HCT116 (cell line): ENCODE measurements at places on chromosomes 1 and 21.

- DNase-seq, result no peak
These were observed 26.6 kb downstream of the MSTO1 start for GRCh38 chr1:155636397-155637153.

DNA sequence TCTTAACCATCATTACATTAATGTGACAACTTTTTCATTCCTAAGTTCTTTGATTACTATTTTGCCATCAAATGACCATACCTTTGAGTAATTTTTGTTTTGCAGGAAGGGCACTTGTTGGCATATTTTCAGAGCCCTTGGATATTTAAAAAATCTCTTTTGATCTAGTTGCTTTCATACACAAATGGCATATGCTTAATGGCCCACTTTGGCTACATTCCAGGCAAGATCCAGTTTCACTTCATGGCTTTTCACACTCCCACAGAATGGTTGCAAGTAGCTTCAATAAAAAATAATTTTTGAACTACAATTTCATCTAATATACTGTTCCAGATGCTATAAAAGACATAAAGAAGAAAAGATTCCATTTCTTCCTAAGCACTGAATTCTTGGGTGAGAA is 18.1 kb downstream of the ADAM30 start:
- no peak for DNase-seq

- DNase-seq, result no peak
These were observed 147.0 kb downstream of the POU2F1 start for GRCh38 chr1:167367705-167368104.

DNA sequence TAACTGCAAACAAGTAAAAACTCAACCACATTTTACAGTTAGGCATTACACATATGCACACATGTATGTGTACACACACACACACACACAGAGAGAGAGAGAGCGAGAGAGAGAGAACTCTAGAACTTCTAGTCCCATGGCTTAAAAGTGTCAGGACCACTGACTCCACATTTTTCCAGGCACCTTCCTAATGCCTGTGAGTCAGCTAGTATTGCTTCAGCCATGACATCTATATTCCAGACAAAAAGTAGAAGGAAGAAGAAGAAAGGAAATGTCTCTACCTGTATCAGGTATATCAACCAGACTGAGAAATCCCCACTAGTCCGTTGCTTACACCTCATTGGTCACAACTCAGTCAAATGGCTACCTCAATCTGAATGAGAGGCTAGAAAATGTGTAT is 31.9 kb upstream of the TACSTD2 start:
- no peak for DNase-seq

DNA sequence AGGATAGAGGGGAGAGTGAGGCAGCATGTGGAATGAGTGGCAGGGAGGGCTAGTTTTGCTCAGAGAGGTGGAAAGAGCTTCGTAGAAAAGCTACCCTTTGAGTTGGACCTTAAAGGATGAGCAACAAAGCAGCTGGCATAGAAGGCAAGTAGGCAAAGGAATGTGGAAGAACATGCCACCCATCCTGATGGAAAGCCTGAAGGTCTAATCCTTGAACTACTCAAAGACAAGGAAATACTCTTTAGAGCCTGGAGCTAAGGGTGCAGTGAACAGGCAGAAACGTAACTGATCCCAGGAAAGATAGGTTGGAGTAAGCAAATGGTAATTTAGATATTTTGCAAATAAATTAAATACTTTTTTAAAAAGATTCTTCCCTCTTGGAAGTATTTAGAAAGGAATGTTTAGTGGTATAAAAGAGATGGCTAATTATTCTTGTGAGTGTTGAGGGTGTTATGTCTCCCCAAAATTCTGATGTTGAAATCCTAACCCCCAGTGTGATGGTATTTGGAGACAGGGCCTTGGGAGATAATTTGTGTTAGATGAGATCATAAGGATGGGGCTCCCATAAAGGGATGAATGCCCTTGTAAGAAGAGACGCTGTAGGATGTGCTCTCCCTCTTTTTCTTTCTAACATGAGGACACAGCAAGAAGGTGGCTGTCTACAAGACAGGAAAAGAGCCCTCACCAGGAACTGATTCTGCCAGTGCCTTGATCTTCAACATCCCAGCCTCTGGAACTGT is 308.1 kb upstream of the RUNX1 start:
- DNase-seq, result no peak

DNA sequence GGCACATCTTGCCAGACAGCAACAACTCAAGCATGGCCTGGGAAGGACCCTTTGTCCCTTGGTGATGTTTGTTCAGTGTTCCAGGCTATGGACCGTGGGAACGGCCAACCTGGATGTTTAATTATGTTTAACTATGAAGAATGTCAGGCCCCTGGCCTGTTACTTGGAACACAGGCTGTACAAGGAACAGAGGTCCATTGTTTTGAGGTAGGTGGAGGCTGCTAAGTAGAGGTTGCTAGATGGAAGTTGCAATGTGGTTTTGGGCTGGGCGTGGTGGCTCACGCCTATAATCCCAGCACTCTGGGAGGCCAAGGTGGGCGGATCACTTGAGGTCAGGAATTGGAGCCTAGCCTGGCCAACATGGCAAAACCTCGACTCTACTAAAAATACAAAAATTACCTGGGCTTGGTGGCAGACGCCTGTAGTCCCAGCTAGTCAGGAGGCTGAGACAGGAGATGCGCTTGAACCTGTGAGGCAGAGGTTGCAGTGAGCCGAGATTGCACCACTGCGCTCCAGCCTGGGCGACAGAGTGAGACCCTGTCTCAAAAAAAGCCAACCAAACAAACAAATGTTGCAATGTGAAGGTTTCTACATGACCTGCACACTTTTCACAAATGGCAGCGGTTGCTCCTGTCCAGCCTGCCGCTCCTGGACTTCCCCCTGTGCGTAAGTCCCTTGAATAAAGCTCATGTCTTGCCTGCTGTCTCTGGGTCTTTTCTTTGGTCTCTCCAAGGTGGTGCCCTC is 2.5 kb upstream of the LEFTY1 start:
- no peak for DNase-seq

DNA sequence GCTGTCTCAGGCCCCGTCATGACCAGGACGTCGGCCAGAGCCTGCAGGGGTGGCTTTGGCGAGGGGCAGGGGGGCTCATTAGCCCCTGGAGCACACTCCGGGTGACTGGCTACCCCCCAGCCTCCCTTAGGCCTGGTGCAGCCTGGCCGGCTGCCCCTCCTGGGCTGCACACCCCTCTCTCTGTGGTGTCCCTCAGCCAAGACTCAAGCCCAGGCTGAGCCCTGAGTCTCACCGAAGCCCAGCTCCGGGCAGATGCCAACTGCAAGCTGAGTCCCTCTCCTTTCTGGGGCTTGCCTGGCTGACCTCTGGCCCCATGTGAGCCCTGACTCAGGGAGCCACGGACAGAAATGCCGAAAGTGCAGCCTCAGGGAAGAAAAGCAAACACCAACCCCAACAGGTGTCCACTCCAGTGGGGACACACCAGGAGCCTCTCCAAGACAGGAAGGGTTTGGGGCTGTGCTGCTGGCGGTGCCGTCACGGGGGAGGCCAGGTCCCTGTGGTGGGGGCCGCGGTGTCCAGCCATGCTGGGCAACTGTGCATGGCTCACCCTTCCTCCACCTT is 5.3 kb upstream of the IBA57 start:
- no peak for DNase-seq

- no peak for DNase-seq
These were observed 156.5 kb downstream of the HLX start for GRCh38 chr1:221035662-221036153.

GRCh38 chr1:52691821-52692220 is 6.3 kb downstream of the COA7 start:
- DNase-seq, result no peak

DNA sequence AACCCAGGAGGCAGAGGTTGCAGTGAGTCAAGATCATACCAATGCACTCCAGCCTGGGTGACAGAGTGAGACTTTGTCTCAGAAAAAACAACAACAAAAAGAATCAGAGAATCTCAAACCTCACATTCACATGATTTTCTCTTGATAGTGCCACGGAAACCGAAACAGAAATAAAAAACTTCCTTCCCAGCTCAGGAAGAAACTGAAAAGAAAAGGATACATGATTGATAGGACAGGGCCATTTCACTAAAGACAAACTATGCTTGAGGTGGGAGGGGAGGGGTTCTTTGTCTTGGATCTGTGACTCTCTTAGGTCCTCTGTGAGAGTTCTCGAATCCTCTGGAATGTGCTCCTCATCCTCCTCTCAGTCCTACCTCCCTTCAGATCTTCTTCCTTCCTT is 19.8 kb upstream of the CD53 start:
- no peak for DNase-seq

GRCh38 chr1:208202333-208202995 is 41.7 kb downstream of the PLXNA2 start:
- DNase-seq, result no peak

GRCh38 chr21:27476696-27477095 is 509.8 kb upstream of the ADAMTS5 start:
- DNase-seq, result no peak

DNA sequence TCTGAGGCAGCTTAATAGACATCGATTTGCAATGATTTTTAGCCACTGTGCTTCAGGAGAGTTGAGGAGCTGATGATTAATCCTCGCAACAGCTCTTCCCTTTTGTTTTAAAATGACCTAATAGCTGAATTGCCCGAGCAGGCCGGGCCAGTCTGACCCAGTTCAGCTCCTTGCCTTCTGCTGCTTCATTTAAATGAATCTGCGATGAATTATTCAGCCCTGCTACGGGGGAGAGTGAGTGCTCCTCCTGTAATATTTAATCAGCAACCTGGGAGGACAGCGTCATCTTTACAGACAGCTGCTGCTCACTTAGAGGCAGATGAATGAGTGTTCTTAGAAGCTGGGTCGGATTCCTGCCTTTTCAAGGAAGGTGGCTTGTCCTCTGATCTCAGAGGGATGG is 325.1 kb downstream of the CAMTA1 start:
- no peak for DNase-seq

DNA sequence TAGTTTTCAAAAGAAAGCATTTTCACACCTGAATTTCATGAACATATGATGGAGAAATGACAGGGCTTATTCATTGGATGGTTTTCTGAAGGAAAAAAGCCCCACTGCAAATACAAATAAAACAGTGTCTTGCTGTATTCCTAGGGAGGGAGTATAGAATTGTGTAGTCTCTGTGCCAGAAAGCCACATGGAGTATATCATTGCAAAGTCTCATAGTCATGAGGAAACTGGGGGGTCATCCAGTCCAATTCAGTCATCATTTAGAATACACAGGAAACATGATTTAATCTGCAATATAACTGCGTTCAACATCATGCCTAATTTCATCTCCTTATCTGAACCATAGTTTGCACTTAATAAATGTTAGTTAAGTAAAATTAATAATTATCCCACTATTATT is 222.3 kb downstream of the NTNG1 start:
- no peak for DNase-seq

DNA sequence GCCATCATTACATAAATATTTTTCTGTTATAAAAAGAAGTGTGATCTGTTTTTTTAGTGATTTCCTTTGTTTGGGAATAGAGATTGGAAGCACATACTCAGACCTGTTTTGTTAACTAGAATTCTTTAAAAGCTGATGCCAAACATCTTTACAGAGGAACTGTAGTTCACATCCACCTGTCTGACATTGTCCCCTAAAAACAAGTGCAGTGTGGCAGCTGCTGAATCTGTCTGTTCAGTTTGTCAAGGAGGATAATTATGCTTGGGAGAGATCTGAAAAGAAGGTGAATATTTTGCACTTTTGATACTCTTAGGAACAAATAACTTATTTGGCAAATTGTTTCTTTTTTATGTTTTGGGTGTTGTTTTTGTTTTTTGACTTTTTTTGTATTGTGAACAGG is 13.6 kb downstream of the AGMAT start:
- no peak for DNase-seq

GRCh38 chr21:40436261-40436660 is 410.7 kb downstream of the DSCAM start:
- DNase-seq, result no peak

GRCh38 chr1:200432586-200432985 is 22.8 kb upstream of the ZNF281 start:
- no peak for DNase-seq

DNA sequence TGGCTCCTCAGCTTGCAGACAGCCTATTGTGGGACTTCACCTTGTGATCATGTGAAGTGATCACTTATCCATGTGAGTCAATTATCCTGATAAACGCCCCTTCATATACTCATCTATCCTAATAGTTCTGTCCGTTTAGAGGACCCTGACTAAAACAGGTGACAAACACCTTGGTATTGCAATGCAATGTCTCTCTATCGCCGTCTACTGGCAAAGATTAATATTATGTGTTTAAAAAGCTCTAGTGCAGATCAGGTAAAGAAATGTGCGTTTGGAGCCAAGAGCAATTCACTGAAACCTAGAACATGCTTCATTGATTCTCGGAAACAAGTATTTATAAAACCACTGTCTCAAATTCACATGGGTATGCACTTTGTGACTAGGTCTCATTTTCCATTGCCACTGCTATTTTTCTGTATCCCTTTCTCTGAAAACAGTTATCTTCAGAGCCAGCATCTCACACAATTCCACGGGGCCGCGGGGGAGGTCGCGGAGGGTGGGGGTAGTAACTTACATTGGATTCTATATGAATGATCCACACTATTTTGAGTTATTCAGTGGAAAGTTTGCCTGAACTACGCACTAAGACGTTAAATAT is 554.6 kb upstream of the NCAM2 start:
- no peak for DNase-seq

DNA sequence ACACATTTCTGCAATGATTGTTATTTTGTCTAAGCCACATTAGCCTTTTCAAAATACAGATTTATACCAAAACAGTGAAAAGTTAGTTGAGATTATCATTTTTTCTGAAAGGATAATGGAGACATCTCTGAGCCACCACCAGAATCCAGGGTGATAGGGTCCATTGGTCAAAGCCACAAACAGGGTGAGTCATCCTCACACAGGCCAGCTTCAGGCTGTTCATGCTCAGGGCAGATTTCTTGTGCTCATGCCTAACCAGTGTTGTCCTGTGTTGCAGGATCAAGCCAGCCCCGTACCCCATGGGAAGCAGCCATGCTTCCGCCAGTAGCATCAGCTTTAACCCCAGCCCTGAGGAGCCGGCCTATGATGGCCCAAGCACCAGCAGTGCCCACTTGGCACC is 13.4 kb downstream of the ELOA start:
- no peak for DNase-seq

- DNase-seq, result no peak
These were observed 726 bp upstream of the CYB5R1 start for GRCh38 chr1:202967684-202968281.

DNA sequence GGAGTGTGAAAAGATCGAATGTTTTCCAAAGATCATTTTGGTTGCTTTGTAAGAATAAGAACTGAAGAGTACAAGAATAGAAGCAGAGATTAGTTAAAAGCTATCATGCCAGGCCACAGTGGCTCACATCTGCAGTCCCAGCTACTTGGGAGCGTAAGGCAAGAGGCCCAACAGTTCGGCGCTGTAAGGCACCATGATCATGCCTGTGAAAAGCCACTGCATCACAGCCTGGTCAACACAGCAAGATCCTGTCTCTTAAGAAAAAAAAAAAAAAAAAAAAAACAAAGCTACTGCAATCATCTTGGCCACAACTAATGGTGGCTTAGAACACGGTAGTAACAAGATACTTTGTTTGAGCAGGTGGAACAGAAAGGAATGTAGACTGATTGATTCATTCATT is 116.2 kb downstream of the EIF4G3 start:
- no peak for DNase-seq

GRCh38 chr1:84899969-84900368 is 7.0 kb upstream of the LPAR3 start:
- DNase-seq, result no peak
